ENCODE measurements at places on chromosomes 12 and 14.
A peak's percentile ranks its signal among the peaks of the same experiment; 100 is the strongest.

DNA sequence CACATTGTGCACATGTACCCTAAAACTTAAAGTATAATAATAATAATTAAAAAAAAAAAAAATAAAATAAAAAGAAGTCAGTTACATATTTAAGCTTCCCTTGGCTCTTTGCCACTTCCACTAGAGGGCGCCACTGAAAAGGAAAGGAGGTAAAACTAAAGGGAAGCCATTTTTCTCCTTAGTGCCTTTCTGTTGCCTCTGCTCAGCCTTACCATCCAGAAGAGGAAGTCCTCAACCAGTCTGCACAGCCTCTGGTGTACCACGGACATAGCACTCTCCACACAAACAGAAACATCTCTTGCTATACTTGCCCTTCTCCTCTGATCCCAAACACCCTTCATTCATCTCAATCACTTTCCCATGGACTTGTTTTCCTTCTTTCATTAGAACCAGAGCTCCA lies 169.0 kb upstream of the EEA1 start:
- DNase-seq = peak; percentile 38

GRCh38 chr12:104643093-104643818 lies 186.5 kb downstream of the CHST11 start:
- no peak for DNase-seq

GRCh38 chr12:524167-524951 lies 64.6 kb downstream of the B4GALNT3 start:
- DNase-seq = no peak

- DNase-seq = no peak
Observed at GRCh38 chr12:106816231-106816630, 41.7 kb downstream of the RIC8B start.

DNA sequence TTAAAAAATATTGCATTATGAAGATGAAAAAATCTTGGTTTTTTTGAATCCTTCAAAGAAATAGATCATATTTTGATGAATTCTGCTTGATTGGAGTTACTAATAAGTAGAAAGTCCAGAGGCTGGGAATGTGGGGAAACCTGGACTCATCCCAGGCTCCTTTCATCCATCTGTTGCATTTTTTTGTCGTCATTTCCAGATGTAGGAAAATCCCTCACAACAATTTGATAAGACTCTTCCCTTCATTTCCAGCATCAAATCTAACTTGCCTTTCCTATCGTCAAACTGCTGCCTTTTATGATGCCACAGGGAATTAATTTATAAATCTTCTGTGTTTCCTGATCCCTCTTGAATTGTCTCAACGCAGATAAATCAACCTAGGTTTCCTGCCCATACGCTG lies 211.6 kb downstream of the FBXL14 start:
- DNase-seq = no peak

DNA sequence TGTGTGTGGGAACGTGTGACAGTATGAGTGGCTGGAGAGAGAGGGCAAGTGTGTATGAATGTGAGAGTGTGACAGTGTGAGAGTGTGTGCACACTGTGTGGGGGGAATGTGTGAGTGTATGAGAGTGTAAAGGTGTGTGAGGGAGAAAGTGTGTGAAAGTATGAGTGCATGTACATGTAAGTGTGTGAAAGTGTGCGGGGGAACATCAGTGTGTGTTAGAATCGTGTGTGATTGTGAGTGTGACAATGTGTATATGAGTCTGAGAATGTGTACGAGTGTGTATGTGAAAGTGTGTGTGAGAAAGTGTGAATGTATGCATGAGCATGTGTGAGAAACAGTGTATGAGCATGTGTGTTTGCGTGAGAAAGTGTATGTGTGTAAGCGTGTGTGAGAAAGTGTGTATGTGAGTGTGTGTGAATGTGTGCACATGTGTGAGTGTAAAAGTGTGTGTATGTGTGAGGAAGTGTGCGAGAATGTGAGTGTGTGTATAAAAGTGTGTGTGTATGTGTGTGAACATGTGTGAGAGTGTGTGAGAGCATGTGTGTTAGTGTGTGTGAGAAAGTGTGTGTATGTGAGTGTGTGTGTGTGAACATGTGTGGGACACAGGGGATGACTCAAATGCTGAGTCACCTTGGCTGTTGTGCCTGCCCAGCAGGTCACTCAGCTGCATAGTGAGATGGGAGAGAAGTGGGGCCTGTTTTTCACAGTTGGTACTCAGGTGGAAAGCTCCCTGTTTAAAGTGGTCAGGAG lies 220.5 kb upstream of the TBX3 start:
- DNase-seq = no peak

DNA sequence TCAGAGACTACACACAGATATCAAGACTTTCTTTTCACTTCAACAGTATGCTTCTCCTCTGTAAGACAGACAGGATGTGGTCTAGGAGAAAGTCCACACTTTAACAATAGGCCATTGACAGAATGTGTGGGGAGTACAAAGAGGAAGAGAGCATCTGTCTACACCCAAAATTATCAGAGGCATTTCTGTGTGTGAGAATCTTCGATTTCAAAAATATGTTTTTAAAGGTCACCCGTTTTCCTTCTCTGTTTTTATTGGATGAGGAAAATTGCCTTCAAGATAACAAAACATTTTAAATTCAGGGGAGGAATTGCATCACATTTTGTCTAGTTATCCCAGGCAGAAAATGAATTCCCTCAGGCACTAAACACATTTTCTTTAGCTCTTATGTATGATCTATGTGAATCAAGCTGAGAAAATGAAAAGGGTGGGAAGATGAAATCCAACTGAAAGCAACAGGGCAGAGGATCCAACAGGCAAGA lies 16.4 kb downstream of the NAV3 start:
- DNase-seq = no peak

- no peak for DNase-seq
Observed at GRCh38 chr12:68953536-68953935, 20.6 kb upstream of the CPM start.

- DNase-seq = no peak
Observed at GRCh38 chr12:69533844-69534243, 51.4 kb upstream of the CCT2 start.

DNA sequence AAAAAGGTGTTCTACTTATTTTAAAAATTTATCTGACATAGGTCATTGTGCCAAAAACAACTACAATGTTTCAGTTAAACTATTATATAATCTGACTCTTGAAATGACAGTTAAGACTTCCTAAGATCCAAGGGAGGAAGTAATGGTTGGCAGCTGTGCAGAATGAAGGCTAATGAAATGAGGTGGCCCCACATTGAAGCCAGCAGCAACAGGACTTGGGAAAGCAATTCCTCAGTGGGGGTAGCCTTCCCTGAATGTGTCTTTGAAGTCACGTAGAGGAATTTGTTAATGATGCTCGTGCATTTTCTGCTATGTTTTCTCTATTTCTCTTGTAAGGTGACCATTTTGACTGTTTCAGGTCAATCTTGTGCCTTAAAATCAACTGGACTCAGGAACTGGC lies 162.4 kb upstream of the DAAM1 start:
- no peak for DNase-seq

- no peak for DNase-seq
Observed at GRCh38 chr12:91818227-91819131, 327.2 kb downstream of the BTG1 start.

DNA sequence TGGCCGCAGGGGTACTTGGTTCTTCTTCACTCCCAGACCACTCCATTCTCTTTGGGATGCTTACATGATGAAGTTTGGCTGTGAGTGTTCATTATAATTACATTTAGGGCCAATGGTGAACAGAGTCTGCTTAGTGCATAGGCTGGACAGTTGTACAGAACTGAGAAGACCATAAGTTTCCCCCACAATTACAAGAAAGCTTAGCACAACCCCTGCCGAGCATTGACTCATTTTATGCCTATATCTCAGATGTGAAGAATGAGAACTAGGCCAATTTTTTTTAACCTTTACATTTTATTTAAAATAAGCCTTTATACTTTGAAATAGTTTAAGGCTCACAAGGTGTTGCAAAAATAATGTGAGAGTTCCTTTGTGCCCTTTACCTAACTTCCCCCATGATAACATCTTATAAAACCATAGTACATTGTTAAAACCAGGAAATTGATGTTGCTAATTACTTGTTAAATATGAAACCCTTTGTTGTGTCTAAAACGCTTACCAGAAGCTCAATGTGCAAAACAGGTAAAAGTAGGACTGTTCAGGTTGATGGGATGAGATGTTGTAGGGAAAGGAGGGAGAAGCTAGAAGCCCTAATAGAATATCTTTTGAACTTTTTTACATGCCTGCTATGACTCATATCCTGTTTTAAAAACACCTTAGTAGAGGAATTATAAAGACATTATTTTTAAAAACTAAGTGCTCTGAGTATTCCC lies 47.2 kb downstream of the ALDH1L2 start:
- no peak for DNase-seq

- DNase-seq = no peak
Observed at GRCh38 chr14:65703996-65704395, 291.5 kb downstream of the FUT8 start.

DNA sequence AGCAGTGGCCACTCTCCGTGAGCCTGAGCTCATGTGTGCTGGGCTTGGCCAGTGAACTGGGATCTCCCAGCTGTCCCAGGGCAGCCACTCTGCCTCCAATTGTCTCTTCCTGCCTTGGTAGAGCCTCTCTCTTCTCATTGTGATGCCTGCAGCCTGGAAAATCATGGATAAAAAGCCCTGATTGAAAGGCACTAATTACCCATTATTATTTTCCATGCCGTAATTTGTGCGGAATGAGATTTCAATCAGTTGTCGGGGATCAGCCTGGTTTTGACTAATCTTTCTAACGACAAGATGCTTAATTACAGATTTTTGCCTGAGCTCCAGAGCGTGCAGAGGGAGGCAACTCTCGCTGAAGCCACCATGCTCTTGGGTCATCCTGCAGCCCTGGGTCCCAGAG lies 52.7 kb downstream of the ESRRB start:
- no peak for DNase-seq

DNA sequence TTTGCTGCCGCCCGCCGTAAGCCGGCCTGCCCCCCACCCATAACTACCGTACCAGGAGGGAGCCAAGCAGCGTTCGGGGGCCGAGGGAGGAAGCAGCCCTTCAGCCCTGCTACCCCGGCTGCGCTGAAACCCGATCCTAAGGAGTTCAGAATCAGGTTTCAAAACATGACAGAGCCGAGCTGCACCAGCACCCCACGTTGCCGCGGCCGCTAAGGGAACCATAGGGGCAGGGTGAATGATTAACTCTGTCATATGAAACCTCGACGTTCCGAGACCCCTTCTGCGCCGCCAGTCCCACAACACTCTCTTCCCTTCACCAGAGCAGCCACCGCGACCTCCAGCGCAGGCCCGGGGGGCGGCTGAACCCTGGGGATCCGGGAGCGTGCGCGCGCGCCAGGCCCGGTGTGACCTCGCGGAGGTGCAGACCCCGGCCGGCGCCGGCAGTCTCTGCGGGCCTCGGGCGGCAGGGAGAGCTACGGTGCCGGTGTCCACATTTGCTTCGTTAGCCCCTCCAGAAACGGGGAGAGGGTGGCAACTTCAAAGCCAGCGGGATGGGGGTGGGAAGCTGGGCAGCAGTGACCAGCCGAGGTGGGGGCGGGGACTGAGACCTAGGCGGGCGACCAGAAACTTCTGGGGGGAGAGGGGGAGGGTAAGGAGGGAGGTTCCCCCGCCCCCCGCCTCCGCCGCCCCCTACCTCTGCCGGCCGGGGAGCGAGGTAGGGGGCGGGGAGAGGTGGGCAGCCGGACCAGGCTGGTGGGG lies 1.6 kb downstream of the SIX4 start:
- no peak for DNase-seq

GRCh38 chr14:79383031-79383430 lies 828.3 kb downstream of the DIO2 start:
- no peak for DNase-seq

DNA sequence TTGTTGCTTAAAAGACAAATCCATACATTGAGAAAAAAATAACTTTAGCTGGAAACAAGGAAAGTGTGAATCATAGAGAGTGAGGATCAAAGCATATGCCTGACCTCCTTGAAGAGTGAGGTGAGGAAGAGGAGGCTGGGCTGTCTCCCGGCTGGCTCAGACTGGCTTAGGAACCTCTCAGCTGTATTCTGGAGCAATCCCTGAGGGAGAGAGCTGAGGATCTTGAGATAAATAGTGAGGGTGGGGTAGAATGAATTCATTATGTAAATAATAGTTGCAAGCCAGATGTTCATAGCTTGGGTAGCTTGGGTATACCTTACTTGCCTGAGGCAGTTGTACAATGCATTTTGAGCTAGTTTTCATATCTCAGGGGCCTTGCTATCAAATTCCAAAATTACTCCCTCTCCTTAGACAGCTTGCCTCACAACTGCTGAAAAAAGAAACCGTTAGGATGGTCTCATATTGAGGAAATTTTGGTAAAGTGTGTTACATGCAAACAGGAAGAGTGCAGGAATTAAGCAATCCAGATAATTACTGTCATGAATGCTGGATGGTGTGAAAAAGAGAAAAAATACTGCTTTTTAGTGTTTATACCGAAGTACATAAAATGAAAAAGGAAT lies 30.5 kb upstream of the SLC15A5 start:
- no peak for DNase-seq

DNA sequence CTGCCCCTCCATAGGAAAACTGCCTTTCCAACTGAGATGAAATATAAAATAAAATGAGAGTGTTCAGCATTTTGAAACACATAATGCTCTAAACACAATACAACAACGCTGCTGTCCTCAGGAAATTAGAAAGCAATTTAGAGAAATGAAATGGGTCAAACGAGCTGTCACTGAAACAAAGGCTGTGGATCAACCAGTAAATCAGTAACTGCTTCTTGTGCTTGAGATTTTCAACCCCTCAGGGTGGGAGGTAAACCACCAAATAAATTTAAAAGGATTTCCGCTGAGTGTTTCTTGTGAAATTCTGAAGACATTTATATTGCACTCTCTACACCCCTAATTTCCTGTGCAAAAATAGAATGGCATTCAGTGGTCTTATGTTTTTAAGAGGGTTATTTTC lies 657.1 kb upstream of the SEL1L start:
- no peak for DNase-seq

DNA sequence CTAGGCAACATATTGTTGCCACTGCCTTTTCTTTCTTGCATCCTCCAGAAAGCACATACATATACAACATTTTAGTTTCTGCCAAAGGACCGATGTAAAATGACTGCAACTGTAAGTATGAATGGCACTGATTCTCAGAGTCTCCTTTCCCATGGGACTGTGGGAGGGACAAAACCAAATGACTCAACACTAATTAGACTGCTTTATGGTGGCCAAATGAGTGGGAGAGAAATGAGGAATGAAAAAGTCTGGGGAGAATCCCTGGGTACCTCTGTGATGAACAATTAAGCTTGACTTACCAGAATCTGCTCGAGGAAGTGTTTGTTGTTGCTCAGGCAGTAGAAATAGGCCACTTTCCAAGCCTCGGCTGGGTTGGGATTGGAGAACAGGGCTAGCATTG lies 10.1 kb downstream of the ZFYVE26 start:
- no peak for DNase-seq

DNA sequence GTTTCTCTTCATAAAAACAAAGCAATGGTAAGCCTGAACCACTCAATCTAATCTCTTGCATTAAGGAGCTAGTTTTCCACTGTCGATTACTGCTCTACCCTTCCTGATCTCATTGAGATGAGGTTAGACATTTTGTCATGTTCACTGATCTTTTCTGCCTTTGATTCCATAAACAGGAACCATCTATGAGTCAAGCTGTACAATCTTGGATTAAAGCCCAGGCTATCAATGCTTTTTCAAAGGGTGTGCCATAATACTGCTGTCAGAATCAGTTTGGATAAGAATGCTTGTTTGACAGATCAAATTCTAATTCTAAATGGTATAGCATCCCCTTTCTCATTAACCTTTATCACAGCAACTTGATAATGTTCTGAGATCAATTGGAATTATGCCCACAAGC lies 16.1 kb downstream of the GRIP1 start:
- no peak for DNase-seq

Measured in stimulated activated CD4-positive, alpha-beta T cell treated with anti-CD3 and anti-CD28 coated beads, TNF-alpha, amount 100 ng/mL, for 1 hour (primary cell).